Hippocampal formation (tissue), 2 donors: ENCODE measurements at places on chromosomes 7 and 10.

DNA sequence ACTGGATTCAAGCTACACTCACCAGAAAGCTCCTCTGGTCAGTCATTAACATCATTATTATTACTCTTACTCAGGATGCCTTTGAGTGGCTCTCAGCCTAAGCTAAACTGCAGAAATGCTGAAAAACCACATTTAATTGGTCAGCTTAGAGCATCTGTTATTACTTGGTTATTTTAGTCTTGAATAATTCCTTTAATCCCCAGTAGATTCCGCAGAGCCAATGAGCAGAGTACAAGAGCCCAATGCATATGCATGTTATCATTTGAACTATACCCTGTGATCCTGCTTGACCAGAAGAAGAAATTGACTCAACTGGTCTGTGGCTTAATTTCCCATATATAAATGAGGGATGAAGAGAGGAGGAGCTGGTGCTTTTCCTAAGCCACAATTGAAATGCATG, 417.6 kb upstream of the C7orf33 start:
- no peak for DNase-seq

GRCh38 chr7:104621321-104621720, 292.9 kb downstream of the LHFPL3 start:
- DNase-seq = no peak

- no peak for DNase-seq
Measured at GRCh38 chr7:105769901-105770628, 106.3 kb downstream of the ATXN7L1 start.

DNA sequence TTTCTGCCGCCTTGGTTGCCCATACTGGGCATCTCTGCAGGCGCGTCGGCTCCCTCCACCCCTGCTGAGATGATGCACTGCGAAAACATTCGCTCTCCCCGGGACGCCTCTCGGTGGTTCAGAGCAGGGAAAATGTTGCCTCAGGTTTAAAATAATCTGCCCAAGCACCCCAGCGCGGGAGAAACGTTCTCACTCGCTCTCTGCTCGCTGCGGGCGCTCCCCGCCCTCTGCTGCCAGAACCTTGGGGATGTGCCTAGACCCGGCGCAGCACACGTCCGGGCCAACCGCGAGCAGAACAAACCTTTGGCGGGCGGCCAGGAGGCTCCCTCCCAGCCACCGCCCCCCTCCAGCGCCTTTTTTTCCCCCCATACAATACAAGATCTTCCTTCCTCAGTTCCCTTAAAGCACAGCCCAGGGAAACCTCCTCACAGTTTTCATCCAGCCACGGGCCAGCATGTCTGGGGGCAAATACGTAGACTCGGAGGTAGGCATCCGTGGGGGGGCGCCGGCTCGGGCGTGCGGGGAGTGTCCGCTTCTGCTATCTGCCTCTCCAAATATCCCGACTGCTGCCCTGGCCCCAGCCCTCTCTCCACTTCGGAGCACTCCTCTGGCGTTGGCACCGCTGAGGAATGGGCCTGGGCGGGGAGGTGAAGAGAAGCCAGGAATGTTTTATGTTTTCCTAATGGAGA, at the start of gene CAV1:
CAV1 (plus strand) TSS at position 428 of the 689 bp plus-strand sequence; CDS start at position 455, 27 bp downstream.
- peak; percentile 10 for DNase-seq

- DNase-seq = no peak
Measured at GRCh38 chr7:47510192-47510591, 71.7 kb downstream of the TNS3 start.

DNA sequence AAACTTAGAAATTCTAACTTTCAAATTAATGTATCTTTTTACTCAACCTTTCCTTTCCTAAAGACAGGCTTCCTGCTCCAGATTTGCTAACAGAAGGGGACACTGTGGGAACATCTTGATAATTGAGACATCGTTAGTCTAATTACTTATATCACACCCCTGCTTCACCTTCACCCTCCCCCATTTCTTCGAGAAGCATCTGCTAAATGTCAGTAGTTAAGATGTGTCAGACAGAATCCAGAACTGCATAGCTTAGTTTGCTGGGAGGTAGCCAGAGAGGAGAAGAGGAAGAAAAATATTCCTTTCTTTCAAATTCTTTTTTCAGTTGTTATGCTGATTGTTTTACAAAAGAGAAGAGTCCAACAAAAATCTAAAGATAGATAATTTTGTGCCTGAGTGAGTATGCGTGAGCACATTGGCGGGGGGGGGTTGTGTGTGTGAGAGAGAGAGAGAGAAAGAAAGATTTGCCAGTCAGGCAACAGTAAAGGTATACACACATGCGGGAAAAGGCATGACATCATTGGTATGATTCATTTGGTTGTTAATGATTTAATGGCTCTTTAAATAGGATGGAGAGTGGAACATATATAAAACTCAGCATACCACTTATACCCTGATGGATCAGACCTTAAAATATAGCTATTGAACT, 192.4 kb downstream of the PTN start:
- DNase-seq = no peak

- DNase-seq = no peak
Measured at GRCh38 chr7:155488483-155489127, 30.7 kb downstream of the EN2 start.

- DNase-seq = no peak
Measured at GRCh38 chr7:114419441-114420272, 5.0 kb downstream of the FOXP2 start.
